ENCODE measurements at places on chromosomes 7 and 10.

DNA sequence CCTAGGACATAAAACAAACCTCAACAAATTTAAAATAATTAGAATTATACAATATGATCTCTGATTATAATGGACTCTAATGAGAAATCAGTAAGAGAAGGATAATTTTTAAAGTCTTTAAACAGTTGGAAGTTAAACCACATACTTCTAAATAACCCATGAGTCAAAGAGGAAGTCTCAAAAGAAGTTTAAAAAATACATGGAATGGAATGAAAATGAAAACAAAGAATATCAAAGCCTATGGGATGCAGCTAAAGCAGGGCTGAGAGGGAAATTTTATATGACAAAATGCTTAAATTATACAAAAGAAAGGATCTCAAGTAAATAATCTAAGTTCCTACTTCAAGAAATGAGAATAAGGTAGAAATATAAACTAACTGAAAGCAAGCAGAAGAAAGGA, 460.5 kb downstream of the RPS24 start:
- no peak for DNase-seq

- DNase-seq = no peak
Measured at GRCh38 chr10:54484186-54484585, 316.8 kb downstream of the PCDH15 start.

- DNase-seq = no peak
Measured at GRCh38 chr7:77222065-77222464, 22.4 kb upstream of the FGL2 start.

DNA sequence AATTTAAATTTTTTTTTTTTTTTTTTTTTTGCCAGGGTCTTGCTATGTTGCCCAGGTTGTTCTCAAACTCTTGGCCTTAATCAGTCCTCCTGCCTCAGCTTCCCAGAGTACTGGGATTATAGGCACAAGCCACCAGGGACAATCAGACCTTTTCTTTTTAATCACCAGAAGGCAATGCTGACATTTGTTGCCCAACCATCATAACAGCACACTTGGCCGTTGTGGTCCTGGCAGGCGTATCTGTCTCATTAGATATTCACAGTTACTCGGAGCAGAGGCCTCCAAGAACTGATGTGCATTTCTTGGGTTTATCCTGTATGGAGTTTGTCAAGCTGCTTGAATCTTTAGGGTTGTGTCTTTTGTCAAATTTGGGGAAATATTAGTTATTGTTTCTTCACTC, 100.0 kb downstream of the SORCS3 start:
- no peak for DNase-seq
